ENCODE measurements at places on chromosomes 7 and 10.

GRCh38 chr10:103458720-103459119 is at the start of gene CALHM1:
TSS of gene CALHM1 (minus strand) at chr10:103458900. CDS start at chr10:103458751, 149 bp downstream.
- DNase-seq, result no peak

GRCh38 chr10:14926722-14927416 is 27.0 kb downstream of the DCLRE1C start:
- DNase-seq, result no peak

GRCh38 chr7:98668255-98668654 is 51.2 kb downstream of the NPTX2 start:
- no peak for DNase-seq

DNA sequence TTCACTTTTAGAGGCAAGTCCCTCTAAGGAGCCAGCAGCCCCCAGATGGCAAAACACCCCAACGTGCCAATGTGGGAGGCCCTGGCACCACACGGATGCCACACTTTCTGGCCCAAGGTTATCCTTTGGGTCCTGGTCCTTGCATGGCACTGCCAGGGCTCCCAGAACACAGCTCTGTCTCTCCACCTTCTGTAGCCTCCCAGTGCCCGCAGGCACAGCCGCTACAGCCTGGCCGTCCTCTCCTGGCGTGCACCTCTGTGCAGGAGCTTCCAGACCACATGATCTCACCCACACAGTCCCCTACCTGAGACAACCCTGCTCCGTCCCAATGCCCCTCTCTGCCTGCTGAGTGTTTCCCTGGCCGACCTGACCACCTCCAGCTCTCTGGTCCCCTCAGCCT is 215.0 kb downstream of the TNS3 start:
- DNase-seq, result no peak

DNA sequence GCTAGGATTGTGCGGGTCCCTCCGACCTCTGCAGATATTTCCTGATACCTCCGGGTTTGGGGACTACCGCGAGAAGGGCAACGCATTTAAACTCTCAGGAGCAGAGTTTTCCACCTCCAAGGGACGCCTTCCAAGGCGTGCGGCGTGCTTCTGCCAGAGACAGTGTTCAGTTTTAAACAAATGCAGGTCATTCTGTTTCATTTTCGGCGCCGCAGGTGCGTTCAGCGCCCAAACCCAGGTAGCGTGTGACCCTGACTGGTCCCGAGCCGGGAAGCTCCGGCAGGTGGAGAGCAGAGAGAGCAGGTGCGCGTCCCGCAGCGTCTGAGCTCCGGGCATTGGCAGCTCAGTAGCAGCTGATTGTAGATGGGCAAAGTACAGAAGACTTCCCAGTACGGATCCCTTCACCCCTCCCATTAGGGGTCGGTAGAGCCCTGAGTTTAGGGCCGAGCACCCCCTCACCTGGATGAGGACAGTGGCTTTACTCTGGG is 1.4 kb upstream of the CYP26A1 start:
- DNase-seq, result no peak

- DNase-seq, result no peak
These were observed 15.6 kb downstream of the CLEC2L start for GRCh38 chr7:139538881-139539635.
